ENCODE measurements at places on chromosomes 6 and 20.

DNA sequence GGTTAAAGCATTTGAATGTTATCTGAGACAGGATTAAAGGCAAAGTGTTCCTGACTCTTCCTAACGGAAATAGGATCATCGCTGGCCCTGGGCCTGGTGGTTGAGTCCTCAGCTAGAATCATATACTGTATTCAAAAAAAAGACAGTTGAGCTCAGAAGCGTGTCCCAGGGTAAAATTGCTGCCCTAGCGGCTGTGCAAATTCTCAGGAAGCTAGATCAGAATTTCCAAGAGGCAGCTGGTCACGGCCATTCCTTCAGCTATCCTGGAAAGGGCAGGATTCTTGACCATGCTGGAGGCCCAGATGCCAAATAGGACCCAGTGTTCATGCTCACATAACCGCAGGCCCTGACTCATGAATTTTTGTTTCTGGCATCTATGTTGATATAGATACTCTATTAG lies 67.4 kb downstream of the STMND1 start:
- DNase-seq: no peak

DNA sequence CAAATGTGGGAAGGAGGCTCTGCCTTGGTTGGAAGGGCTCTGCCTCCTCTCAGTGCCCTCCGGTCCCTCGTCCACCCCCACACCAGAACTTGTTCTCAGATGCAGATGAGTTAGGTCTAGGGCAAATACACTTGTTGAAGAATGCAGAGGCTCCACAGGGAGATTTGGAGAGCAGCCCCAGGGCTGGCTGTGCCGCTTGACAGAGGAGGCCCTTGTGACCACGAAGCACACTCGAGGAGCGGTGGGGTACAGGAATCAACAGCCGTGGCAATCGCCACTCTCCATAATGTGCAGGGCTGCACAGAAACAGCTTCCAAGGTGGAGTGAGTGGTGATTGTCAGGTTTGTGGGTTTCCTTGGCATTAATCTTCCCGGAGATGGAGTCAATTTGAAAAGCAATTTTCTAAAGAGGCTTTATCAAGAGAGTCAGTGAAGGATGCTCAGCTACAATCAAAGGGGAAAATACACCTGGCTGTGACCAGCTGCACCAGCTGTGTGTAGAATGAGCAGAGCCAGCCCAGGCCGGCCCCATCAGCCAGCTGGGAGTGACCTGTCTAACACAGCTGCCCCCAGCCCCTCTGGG lies 59.5 kb downstream of the BFSP1 start:
- DNase-seq: no peak

DNA sequence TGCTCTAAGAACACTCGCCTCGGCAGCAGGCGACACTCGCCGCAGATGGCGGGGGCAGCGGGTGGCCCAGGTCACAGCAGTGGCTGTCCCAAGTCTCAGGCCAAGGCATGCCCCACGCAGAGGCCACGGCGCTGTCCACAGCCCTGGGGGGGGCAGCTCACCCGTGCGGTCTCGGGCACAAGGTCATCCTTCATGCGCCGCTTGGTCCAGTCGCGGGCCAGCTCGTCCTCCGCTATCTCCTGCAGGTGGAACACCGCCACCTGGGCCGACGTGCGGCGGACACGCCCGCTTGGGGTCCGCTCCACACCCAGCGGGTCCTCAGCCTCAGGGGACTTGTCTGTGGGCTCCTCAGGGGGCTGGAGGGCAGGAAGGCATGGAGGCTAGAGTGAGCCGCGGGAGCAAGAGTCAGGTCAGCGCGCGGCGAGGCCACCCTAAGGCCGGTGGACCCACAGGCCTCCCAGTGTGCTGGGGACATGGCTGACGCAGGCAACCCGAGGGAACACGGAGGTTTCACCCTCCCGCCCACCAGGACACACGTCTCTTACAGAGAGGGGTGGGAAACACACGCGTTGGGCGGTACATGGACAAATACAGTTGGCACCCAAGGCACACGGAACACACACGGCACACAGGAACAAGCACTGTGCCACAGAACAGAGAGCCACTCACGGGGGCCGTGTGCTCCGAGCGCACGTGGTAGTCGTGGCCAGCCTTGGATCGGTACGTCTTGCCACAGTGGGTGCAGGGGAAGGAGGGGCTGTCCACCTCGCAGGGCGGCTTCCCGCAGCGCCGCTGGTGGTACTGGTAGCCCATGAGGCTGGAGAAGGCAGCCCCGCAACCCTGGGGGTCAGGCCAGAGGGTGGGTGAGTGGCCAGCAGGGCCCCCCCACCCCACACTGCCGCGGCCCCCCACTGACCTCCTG lies 6.5 kb upstream of the UCKL1 start:
- DNase-seq: no peak

GRCh38 chr6:10626154-10626741 lies 68.2 kb downstream of the C6orf52 start:
- no peak for DNase-seq

DNA sequence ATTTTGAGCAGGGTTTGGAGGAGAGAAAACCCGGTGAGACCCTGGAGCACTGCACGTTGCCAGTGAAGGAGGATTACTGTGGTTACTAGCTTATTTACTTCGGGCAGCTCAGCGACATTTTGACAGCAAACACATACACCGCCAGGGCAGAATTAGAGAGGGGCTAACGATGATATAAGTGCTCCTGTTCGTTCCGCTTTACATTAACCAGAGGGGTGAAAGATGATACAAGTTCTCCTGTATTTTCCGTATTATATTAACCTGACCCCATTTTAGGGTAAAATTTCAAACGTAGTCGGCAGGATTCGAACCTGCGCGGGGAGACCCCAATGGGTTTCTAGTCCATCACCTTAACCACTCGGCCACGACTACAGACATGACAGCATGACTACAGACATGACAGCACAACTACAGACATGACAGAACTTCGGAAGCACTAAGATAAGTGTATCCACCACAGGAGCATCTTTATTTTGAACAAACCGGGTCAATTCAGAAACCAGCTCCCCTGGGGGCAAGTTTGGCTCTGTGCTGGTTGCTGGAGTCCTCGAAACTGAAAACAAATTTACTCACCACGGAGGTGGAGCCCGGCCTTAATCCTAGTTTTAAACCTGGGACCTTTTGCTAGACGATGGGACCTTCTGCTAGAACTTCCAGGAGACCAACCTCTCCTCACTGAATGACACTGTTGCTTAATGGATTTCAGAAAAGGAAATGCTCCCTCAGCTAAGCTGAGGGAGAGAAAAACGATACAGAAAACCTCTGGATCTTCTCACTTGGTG lies 80.4 kb upstream of the ZNF184 start:
- DNase-seq: peak; percentile 86

- no peak for DNase-seq
These were observed 337.0 kb downstream of the RNGTT start for GRCh38 chr6:88626460-88626859.

DNA sequence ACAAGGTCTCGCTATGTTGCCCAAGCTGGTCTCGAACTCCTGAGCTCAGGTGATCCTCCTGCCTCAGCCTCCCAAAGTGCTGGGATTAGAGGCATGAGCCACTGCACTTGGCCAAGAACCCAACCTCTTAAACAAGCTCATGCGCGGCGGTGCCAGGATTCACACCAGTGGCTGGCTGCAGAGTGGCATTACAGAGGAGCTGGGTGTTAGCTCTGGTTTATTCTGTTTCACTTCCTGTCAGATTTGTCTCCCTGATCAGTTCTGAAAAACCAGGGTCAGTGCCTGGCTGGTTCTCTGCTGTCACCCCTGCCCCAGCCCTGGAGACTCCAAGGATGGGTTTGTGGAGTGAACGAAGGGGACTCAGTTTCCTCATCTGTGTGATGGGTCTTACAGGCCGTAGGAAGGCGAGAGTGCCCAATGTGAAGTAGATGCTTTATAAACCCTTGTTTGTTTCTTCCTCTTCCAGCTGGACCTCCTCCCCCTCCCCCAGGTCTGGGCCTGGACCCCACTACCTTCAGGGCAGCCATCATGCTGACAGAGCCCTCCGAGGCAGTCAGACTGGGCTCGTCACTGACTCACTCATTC lies 63.4 kb downstream of the UBE2V1 start:
- no peak for DNase-seq

DNA sequence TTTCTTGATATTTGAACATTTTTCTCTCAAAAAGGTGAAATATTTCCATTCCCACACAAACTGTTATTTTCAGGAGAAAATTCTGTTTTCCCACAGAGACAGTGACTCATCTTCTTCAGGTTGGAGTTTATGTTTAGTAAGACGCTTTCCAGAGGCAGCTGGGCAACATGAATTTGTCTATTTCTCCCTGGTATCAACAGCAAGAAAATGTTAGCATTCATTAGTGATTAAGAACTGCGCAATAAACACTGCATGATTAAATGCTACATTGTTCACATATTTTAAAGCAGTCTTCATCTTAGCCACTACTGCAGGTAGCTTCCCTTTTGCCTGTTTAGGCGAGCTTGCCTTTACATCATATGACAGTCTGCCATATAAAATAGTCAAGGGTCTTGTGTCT lies 295.7 kb downstream of the C6orf118 start:
- no peak for DNase-seq

DNA sequence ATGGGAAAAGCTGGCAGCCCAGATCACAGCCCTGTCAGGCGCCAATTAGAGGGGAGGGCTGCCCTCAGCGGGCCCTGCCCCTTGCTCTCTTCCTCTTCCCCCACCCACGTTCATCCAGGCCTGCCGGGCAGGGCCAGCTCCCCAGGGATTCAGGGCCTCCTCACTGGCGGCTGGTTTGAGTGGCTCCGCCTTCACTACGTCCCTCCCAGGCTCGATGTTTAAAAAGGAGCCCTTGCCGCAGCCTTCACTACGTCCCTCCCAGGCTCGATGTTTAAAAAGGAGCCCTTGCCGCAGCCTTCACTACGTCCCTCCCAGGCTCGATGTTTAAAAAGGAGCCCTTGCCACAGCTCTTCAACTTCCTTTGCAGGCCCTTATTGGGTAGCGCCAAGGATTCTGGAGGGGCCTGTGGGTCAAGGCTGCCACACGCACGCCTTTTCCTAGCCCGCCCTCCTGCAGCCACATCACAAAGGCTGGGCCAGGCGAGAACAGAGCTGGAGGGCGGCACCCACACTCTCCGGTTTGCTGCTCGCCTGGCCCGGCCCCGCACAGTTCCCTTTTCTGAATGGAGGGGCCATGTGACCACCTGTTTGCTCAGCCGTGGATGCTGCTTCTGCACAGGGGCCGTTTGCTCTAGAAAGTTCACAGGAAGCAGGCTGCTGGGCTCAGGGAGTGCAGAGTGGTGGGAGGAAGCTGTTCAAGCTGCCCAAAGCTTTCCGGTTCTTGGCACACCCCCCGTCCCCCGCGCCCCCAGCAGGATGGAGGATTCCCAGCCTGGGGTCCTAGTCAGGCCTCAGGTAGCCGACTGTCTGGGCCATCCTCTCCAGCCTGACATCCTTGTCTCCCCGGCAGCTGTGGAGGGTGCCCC lies 1.6 kb downstream of the SLC17A9 start:
- DNase-seq: no peak

- DNase-seq: no peak
These were observed 279.1 kb downstream of the UTRN start for GRCh38 chr6:144564202-144564601.

DNA sequence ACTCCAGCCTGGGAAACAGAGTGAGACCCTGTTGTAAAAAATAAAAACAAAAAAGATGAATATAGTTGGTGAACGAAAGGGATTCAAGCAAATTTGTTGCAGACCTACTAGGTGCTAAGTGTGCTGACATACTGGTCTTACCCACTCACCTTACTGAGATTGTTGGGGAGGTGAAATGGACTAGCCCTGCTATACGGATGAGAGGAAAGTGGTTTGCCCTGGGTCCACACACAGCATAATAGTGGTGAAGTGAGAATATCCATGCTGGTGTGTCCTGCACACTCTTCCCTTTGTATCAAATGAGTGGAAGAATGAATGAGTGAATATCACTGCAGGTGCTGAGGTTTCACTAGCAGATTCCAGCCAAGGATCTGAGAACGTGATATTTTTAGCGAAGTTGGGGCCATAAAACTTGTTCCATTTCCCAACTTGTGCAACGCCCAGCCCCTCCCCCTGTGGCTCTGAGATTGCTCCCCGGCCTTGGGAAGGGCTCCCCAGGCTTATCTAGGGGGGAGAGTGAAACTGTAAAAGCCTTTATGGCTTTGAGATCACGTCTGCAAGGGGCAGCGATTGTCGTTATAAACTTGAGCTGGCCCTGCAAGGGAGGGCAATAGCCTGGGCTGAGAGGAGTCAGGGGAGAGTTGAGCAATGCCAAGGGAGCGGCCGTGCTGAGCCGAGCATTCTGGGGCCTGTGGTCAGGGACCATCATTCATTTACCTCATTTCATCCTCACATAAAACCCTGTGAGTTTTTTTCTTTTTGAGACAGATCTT lies 33.2 kb upstream of the TTPAL start:
- no peak for DNase-seq

GRCh38 chr6:3323148-3323547 lies 64.4 kb downstream of the PSMG4 start:
- DNase-seq: no peak

DNA sequence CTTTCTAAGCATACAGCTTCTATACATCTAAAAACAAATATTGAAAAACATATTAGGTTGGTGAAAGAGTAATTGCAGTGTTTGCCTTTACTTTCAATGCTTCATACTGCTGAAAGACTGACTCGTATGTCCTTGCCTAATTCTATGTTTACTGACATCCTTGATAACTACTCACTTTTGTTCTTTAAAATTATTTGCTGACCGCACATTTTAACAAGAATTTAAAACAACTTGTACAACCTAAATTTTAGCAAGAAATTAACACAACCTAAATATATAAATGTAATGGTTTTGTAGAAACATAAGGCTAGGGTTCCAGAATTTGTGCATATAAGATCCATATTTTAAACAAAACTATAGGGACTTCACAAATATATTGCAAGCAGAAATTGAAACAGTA lies 640.2 kb upstream of the MMS22L start:
- no peak for DNase-seq
